ENCODE measurements at places on chromosomes 12 and 14.

DNA sequence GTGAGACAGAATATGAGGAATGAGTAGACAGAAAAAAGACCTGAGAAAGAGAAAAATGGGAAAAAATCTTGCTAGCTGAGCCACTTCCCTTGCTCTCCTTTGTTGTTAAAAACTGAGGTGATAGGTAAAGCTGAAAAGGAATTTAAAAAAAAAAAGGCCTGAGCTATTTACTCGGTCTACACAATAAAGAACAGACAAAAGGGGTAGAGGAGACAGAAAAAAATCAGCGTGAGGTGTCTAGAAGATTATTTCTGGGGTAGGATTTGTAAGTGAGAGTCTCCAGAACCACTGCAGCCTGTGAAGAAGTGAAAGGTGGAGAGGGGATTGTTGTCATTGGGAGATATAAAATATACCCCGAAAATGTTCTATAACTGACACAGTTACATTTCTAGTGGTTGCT is 98.8 kb downstream of the EXOC5 start:
- no peak for DNase-seq

DNA sequence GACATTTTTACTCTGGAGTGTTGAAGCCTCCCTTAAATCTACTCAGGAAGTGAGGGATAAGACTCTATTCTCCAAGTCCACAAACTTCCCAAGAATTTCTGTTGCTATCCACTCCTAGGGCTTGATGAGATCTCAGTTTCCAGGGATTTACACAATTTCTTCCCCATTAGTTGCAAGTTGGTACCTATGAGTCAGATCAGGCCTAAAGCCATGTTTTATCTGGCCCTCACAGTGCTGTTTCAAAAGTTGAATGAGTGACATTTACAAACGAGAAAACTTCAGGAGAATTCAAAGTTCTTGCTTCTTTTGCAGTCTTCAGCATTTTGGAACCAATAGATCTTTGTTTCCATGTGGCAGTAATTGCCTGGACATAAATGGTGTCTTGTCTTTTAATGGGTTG is 156.4 kb upstream of the SYT10 start:
- no peak for DNase-seq

DNA sequence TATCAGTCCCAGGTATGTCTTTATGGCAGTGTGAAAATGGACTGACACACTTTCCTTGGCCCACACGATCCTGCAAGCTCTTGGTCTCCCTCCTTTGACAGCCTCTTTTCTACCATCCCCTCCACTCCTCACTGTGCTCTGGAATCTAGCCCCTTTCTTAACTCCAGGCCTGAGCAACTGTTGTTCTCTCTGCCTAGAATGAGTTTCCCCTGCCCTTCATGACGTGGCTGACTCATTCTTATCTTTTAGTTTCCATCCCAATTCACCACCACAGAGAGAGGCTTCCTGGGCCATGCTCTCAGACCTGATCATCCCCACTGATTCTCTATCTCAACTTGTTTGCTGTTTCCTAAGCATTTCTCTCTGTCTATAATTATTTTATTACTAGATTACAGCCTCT is 157.4 kb upstream of the HMGA2 start:
- DNase-seq, result no peak

GRCh38 chr12:2336409-2336829 is 283.6 kb downstream of the CACNA1C start:
- no peak for DNase-seq

DNA sequence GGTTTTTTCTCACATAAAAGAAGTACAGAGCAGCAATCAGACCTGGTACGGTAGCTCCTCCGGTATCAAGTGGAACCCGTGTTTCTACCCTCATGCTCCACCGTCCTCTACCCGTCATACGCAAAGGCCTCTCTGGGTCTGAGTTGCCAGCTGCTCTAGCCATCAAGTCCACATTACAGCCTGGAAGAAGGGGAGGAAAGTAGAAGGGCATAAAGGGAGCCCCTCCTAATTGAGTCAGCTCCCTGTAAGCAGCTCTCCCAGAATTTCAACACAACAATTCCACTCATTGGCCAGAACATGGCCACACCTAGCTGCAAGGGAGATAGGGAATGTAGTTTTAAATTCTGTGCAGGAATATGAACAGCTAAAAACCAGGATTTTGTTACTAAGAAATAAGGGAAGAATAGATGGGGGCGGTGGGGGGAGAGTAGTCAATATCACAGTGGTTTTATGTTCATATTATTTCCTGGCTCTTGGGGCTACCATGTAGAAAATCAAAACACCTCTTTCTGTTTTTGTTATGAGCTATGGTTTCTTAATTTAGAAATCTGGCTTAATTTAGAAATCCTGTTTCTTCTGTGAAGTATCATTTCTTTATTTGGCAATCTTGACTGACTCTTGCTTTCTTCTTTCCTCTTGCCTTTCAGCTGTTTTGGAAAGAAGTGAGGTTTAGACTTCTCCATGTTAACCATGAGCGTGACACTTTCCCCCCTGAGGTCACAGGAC is 103.9 kb downstream of the AKAP6 start:
- DNase-seq, result no peak

DNA sequence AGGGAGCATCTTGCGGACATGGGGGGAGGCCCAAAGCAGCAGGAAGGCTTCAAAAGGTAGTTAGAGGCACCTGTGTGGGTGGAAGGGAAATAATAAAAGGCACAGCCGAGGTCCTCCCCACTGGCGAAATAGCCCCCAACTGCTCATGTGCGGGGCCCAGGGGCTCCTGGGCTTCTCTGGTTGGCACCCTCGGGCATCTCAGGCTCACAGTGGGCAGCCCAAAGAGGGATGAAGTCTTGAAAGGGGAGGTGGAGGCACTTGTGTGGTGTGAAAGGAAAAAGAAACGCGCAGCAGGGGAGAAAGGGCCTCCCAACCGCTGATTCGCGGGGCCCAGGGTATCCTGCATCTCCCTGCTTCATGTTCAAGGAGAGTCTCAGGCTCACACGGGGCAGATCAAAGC is 579.4 kb downstream of the ALG10 start:
- no peak for DNase-seq

GRCh38 chr14:103144085-103144484 is 20.8 kb downstream of the TNFAIP2 start:
- no peak for DNase-seq

GRCh38 chr14:38960946-38961531 is 142.0 kb downstream of the SEC23A start:
- DNase-seq, result no peak

DNA sequence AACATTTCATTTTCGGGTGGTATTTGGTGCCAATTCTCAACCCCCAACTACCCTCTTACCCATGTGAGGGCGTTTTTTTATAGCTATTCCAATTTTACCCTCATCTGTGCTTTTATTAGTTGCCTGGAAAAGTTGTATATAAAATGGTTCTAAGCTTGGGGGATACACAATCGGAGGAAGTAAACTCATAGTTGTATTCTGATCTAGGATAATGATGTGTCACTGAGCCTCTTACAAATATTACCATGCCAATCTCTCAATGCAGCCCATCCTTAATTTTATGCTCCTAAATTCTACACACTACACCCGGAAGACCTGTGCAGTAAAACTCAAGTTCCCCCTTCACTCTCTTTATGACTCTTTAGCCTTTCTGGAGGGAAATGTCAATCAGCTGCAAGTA is 1206.5 kb upstream of the FLRT2 start:
- DNase-seq, result no peak
